H1 (cell line): ENCODE measurements at places on chromosomes 1 and 21. TPM values are rescaled to one million over a fixed set of nuclear protein-coding genes. Genes with fewer than 3 reads are reported as not detected.

FCRL2 gene
- total RNA-seq, result not detected in 2 replicates

CCDC27 gene
- total RNA-seq, result not detected in 2 replicates

RSPO1 gene
- total RNA-seq, result 0.21 TPM in 1 of 2 replicates, not detected in the other

MYBPHL gene
- total RNA-seq, result 0.30 TPM in 1 of 2 replicates, not detected in the other

DNA sequence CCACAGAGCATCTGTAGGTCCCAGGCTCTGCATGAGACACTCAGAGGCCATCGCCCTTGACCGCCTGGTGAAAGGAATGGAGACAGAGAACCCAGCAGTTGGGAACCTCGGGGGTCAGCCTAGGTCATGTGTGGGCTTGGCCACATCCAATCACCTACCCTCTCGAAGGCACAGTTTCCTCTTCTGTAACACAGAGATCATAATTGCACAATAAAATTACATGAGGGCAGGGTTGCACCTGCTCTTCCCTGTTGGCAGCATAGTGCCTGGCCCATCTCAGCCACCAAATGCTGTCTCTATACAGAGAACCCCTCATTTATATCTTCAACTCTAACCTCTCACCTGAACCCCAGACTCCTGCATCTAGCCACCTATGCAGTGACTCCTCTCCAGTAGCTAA lies 418.1 kb upstream of the VAMP3 start:
- DNase-seq, result no peak

GRCh38 chr1:20760322-20760721 lies 26.8 kb downstream of the HP1BP3 start:
- no peak for DNase-seq

DNA sequence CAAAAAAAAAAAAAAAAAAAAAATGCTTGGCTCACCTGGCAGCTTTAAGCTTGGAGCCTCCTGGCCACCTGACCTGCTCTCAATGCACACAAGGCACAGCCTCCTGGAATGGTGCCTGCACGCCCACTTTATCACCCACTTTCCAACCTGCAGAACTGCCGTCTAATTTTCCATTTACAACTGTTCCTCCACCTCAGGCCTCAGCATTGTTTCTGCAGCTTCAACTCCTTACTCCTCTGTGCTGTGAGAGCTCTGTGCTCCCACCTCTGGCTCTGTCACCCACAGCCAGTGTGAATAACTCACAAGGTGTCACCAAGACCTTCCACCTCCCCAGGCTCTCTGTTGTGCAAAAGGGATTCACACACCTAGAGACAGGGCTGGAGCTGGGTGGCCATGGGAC lies 38.7 kb upstream of the GPR157 start:
- no peak for DNase-seq

DNA sequence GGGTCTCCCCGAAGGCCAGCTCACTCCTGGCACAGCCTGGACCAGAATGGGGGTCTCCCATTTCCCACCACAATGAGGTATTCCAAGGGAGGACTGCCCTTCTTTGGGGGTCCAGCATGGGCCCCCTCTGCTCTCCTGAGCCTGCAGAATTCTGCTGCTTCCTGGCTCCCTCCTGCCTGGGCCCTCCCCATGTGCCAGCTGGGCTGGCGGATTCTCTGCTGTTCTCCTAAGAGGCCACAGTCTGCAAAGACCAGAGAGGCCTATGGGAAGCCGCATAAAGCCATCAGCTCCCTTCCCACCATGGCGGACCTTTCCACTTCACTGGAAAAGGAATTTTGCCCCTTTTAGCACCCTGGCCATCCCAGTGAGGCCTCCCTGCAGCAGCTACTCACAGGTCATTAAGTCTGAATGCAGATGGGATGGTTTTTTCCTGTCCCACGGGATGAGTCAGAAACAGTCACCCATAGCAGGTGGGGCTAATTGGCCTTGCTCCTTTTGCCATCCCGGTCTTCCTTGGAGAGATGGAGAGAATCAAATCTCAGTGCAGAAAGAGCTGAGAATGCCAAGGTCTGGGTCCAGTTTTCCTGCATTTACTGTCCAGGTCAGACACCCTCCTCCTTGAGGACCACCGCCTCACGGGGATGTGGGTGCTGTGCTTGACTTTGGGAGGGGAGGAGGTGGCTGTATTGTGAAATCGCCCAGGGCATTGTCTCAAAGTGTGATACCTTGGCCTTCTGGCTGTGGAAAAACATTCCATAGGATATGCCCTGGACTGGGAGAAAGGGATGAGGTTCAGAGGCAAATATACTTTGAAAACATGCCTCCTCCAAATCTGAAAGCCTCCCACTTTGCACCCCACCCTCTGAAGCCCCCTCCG lies 23.2 kb downstream of the MYBPH start:
- no peak for DNase-seq
